ENCODE measurements at places on chromosomes 2 and 18.

DNA sequence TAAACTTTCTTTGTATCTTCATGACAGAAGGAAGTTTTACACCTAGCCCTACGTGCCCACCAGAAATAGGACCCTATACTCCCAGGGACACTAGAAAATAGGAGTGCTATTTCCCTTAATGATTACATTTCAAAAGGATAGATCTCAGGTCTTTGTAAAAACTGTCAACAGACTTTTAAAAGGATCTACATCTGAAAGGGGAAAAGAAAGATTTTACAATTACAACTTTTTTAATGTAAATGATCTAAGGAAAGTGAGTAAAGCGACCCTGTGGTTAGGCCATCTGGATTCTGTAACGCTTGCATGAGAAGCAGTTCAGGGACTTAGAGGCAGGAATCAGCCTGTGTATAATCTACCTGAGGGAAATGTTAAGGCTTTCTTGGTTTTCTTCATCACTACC is 431.8 kb upstream of the MC4R start:
- no peak for DNase-seq

GRCh38 chr2:60830991-60831390 is 50.4 kb upstream of the REL start:
- DNase-seq: no peak

- DNase-seq: no peak
These were observed 14.6 kb downstream of the ZEB2 start for GRCh38 chr2:144505245-144505831.

DNA sequence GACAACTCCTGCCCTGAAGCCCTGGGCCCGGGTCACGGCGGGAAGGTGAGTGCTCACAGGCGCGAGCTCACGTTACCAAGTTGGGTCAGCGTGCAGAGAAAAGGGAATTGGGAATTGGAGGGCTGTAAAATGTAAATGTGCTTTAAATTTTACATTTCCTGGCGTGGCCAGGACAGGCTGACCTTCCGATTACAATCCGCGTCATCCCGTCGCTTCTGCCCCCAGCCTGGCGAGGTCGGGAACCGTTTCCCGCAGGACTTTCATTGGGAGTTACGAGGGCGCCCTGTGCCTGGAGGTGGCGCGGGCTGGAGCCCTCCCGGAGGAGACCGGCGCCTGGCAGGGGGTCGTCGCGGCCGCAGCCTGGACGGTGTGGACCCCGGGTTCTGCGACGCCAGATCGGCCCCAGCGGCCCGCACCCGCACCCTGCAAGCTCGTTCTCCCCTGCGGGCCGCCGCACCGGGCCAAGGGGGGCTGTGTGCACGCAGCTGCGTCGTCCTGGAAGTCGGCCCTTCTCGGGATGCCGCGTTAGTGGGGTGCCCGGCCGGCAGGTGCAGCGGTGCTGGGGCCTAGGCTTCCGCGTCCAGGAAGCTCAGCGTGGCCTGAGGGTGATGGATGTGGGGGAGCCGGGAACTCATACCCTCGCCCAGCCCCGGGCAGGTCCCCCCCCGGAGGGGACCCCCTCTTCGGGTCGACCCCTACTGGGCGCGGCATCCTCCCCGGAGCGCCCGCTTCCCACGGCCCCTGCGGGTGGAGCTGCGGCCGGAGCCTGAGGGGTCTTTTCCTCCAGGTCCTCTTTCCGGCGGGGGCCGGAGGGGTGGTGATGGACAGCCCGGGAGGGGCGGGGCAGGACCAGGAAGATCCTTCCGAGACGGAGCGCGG is 63.9 kb downstream of the LRRFIP1 start:
- DNase-seq: no peak

DNA sequence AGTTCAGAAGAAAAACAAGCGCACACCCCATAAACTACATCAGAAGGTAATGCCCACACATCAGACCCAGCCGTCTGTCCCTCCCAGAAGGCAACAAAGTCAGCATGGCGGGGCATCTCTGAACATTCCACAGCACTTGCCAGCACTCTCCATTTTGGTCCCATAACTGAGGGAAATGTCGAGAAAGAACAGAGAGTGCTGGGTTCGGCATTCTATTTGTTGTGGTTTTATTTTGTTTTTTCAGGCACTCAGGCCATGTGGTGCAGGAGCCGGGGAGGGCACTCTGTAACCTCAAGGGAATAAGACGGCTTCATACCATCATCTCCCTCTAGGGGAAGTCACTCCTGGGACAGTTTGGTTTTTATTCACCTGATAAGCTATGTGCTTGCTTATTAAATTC is 156.0 kb downstream of the SEPTIN10 start:
- DNase-seq: peak; percentile 4

DNA sequence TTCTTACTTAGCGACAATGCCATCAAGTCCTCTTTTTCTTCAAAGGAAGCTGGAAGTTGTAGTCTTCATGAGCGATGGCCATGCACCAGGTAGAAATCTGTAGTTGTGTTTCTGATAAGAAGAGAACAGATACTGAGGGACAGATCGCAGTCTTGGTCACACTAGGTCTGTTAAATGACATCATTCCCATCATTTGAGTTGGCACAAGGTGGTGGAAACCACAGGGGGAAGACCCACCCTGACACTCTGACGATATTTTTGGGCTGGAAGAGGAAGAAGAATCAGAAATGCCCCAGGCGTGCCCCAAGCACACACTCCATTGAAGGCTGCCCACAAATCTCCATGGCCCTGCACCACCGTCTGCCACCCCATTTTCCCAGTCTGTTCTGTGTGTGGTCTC is 89.0 kb upstream of the BOD1L2 start:
- DNase-seq: no peak

GRCh38 chr2:221097568-221097915 is 474.6 kb downstream of the EPHA4 start:
- no peak for DNase-seq

DNA sequence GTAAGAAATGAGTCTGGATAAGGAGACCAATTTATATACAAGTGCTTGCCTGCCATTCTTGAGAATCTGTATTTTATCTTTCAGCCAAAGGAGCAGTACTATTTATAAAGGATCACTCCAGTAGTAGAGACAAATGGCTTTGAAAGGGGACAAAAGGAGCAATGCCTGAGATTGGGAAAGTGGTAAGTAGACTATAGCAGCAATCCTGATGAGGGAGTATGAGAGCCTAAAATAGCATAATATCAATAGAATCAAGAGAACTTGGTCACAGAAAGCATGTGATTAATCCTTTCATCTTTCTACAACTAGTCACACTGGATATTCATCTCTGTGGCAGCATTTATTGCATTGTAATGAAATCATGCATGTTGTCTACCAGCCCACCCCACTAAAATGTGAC is 20.2 kb downstream of the NRXN1 start:
- no peak for DNase-seq

GRCh38 chr2:216235896-216236295 is 126.7 kb downstream of the XRCC5 start:
- no peak for DNase-seq

Measured in SK-MEL-5 (cell line).